Ascending aorta (tissue), 2 donors: ENCODE measurements at places on chromosomes 3 and 15. TPM values are rescaled to one million over a fixed set of nuclear protein-coding genes. Genes with fewer than 3 reads are reported as not detected.

The TAGLN3 gene
- total RNA-seq = not detected

The STAB1 gene
- total RNA-seq = 363 TPM

The RASL12 gene
- total RNA-seq = 187 TPM

DNA sequence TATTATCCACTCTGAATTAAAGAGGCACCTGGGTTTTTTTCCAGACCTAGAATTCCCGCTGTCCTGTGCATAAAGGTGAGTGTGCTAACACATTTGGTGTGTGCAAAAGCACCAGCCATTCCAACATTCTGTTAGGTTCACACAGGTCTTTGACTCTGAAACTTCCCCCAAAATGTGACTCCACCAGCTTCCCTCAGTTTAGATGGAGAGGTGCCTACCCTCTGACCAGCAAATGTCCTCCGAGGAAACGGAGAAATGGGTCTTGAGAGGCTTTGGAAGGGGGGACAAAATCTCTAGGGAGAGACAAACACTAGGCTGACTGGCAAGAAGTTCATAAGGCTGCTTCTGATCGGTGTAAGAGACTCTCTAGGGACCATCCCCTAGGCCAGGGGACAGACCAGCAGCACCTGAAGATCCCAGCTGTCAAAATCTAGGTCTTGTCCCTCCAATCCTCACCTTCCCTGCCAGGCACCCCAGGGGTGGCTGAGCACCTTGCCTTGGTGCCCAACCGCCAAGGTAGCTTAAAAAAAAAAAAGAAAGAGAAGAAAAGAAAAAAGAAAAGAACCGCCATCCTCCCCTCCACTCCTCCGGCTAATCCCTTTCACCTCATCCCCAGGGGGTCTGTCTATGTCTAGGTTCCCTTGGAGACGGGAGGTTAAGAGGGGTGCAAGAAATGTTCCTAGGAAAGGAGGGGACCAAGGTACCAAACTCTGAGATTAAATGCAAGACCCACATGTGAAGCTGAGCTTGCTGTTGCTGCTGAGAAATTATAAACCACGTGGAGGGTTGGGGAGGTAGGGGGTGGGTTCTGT, 2.0 kb upstream of the MECOM start:
- H3K27me3 ChIP-seq = no peaks in the 10 kb centered on the region
- no peak for DNase-seq
- H3K36me3 ChIP-seq = no peaks in the 10 kb centered on the region
- peak overlapping the region; percentile 19 for H3K4me3 ChIP-seq
- H3K27ac ChIP-seq = peak overlapping the region; percentile 96
- H3K4me1 ChIP-seq = no peaks in the 10 kb centered on the region

DNA sequence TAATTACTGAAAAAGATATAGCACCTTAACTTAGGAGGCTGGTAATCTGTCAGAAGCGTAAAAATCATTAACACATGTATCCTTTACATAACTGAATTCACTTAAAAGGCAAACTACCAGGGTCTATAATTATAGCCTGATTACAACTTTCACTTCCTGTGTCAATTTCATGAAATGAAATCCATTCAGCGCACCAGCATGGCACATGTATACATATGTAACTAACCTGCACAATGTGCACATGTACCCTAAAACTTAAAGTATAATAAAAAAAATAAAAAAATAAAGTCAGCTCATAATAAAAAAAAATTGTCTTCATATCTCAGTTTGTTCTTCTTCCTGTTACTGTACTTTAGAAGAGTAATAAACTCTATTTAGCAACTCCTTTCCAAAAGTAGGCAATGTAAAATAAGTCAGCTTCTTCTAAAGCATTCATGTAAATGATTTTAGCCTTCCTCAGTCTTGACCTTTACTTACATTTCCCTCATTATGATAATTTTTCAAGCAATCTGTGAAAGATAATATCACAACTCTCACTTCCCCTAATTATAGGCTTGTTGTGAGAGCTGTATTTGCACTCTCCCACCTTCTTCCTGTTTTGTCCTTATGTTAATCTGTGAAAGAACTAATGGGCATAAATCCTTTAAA, 50.1 kb downstream of the KBTBD8 start:
- no peak overlapping the region for H3K27ac ChIP-seq
- no peaks in the 10 kb centered on the region for H3K4me1 ChIP-seq
- no peak overlapping the region for H3K4me3 ChIP-seq
- H3K36me3 ChIP-seq = no peaks in the 10 kb centered on the region
- DNase-seq = no peak

DNA sequence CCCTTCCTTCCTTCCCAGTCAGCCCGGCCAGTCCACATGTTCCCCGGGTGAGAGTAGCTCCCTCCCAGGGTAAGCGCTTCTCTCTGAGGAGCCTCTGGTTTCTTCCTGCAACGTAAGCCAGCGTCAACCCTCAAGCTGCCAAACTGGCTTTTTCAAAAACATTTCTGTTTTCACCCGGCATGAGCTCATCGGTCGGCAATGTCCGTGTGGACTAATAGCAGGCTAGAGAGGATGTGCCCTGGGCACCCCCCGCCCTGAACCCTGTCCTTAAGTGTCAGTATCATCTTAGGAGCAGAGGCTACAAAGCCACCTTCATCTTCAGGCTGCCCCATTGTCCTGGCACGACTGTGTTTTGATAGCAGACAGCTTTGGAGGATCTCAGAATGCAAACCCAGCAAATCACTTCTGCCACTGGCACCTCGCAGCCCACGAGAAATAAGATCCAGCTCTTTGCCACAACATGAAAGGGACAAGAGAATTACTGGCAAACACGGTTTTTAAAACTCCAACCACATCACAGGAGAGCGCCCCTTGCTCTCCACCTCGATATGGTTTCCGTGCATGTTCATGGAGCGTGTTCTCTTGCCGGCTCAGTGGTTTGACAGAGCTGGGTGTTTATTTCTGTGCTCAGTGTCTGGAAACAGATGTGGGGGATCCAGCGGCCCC, 9.9 kb downstream of the ALDH1A3 start:
- no peaks in the 10 kb centered on the region for H3K27me3 ChIP-seq
- no peaks in the 10 kb centered on the region for H3K4me1 ChIP-seq
- DNase-seq = no peak
- peak overlapping the region; percentile 19 for H3K4me3 ChIP-seq
- peak overlapping the region; percentile 1 for H3K27ac ChIP-seq

DNA sequence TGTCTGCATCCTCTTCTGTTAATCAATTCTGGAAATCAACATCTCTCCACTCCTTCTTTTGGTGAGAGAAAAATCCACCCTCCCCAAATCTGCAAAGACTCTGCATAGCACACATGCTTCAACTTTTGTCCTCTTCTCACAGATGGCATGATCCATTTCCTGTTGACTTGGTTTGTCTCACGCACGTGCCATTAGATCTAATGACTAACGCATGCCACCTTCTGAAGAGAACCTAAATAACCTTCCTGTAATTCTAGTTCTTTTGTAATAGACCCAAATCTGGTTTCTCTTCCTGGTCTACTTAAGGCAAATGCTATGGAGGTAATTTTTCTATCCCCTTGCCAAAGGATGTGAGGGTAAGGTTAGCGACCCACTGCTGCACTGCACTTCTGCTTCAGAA, 51.0 kb upstream of the ATOSA start:
- no peaks in the 10 kb centered on the region for H3K36me3 ChIP-seq
- no peak overlapping the region for H3K4me3 ChIP-seq
- H3K27me3 ChIP-seq = no peaks in the 10 kb centered on the region
- DNase-seq = no peak
- H3K4me1 ChIP-seq = peaks cover 5% of the 10 kb centered on the region

DNA sequence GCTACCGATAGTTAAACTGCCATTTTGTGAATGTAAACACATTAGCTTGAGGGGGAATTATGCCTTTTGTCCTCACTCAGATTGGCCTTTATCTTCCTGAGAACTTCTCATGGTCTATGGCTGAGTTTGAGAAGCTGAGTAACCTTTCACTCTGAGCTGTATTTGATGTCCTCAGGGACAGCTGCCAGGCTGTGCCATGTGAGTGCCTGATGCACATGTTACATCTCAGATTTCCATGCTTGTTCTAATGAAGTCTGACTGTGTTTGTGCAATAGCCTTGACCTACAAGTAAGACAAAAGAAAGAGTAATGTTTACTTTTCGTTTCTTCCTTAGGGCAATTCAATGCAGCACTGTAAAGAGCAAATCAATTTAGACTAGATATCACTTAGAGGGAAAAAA, 44.1 kb upstream of the ARL6 start:
- no peaks in the 10 kb centered on the region for H3K36me3 ChIP-seq
- H3K27ac ChIP-seq = no peak overlapping the region
- H3K4me3 ChIP-seq = no peak overlapping the region
- H3K4me1 ChIP-seq = no peaks in the 10 kb centered on the region
- H3K27me3 ChIP-seq = no peaks in the 10 kb centered on the region
- DNase-seq = no peak

- no peak for DNase-seq
- H3K4me1 ChIP-seq = peaks cover 6% of the 10 kb centered on the region
- H3K27me3 ChIP-seq = no peaks in the 10 kb centered on the region
- no peak overlapping the region for H3K4me3 ChIP-seq
These were observed 116.6 kb downstream of the CHDH start for GRCh38 chr3:53729618-53730017.

- DNase-seq = no peak
- no peak overlapping the region for H3K4me3 ChIP-seq
- H3K27me3 ChIP-seq = no peaks in the 10 kb centered on the region
- H3K27ac ChIP-seq = no peak overlapping the region
These were observed 121.5 kb upstream of the TSC22D2 start for GRCh38 chr3:150286390-150287147.

- no peak for DNase-seq
- no peaks in the 10 kb centered on the region for H3K36me3 ChIP-seq
- H3K27me3 ChIP-seq = no peaks in the 10 kb centered on the region
- no peak overlapping the region for H3K27ac ChIP-seq
- H3K4me1 ChIP-seq = no peaks in the 10 kb centered on the region
These were observed 5.9 kb upstream of the NDUFAF1 start for GRCh38 chr15:41408234-41408641.

DNA sequence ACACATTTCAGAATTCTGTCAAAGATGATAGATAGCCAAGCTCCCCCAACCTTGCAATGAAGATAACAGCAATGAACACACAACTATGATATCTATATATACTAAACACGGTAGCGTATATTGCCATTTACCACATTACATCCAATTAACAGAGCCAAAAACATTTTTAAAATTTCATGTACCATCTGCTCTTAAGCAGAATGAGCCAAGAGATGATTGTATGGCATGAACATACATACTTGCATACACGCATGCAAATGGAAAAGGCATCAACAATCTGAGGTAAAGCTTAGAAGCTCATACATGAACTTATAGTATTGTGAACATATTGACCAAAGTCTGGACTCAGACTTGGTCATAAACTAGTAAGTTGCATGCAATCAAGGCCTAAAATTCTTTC, 712.9 kb upstream of the GOLIM4 start:
- DNase-seq = no peak
- H3K36me3 ChIP-seq = no peaks in the 10 kb centered on the region
- no peak overlapping the region for H3K4me3 ChIP-seq
- no peaks in the 10 kb centered on the region for H3K4me1 ChIP-seq
- H3K27me3 ChIP-seq = no peaks in the 10 kb centered on the region

DNA sequence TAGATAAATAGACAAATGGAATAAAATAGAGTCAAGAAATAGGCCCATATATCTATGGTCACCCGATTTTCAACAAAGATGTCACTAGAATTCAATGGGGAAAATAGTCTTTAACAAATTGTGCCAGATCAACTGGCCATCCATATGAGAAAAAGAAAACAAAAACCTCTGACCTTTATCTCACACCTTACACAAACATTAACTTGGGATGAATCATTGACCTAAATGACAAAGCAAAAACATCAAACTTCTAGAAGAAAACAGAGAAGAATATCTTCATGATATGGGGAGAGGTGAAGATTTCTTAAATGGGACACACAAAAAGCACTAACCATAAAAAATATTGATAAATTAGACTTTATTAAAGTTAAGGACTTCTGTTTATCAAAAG, 31.9 kb downstream of the ITGA11 start:
- peak overlapping the region; percentile 53 for H3K27ac ChIP-seq
- H3K4me1 ChIP-seq = no peaks in the 10 kb centered on the region
- H3K27me3 ChIP-seq = no peaks in the 10 kb centered on the region
- DNase-seq = no peak
- no peak overlapping the region for H3K4me3 ChIP-seq
- H3K36me3 ChIP-seq = peaks cover 4% of the 10 kb centered on the region

- DNase-seq = no peak
- H3K36me3 ChIP-seq = peaks cover 56% of the 10 kb centered on the region
- H3K27me3 ChIP-seq = no peaks in the 10 kb centered on the region
- no peak overlapping the region for H3K4me3 ChIP-seq
These were observed 56.8 kb downstream of the PHLDB2 start for GRCh38 chr3:111915905-111916304.

- H3K4me3 ChIP-seq = no peak overlapping the region
- no peak overlapping the region for H3K27ac ChIP-seq
- no peaks in the 10 kb centered on the region for H3K4me1 ChIP-seq
- no peaks in the 10 kb centered on the region for H3K27me3 ChIP-seq
These were observed 251.3 kb upstream of the HES1 start for GRCh38 chr3:193884652-193885051.

- H3K4me3 ChIP-seq = no peak overlapping the region
- no peaks in the 10 kb centered on the region for H3K36me3 ChIP-seq
- H3K27ac ChIP-seq = no peak overlapping the region
- no peaks in the 10 kb centered on the region for H3K4me1 ChIP-seq
These were observed 138.3 kb downstream of the RYR3 start for GRCh38 chr15:33448961-33449606.

- no peak overlapping the region for H3K4me3 ChIP-seq
- no peak for DNase-seq
- H3K27me3 ChIP-seq = no peaks in the 10 kb centered on the region
- H3K4me1 ChIP-seq = no peaks in the 10 kb centered on the region
- H3K36me3 ChIP-seq = no peaks in the 10 kb centered on the region
- no peak overlapping the region for H3K27ac ChIP-seq
These were observed 82.0 kb downstream of the LIPC start for GRCh38 chr15:58513726-58514336.

DNA sequence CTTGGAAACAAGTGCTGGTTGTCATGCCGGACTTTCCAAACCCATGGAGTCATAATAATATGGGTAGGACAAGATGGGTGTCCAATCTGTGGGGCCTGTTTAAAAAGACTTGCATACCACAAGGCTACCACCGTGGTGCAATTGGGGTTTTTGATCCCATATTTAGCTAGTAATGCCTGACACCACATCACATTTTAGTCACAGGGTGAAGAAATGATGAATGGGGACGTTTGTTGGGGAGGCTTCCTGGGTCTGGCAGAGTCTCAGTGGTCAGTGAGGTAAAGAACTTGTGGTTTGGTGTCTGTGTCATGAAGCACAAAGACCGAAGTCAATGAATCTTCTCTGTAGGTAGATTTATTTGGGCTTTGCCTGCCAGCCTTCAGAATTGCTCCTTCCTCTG, 31.0 kb downstream of the P3H2 start:
- DNase-seq = no peak
- peaks cover 4% of the 10 kb centered on the region for H3K4me1 ChIP-seq
- no peak overlapping the region for H3K27ac ChIP-seq
- no peak overlapping the region for H3K4me3 ChIP-seq
- H3K27me3 ChIP-seq = no peaks in the 10 kb centered on the region
